A673 (cell line): ENCODE measurements at places on chromosomes 4 and X.

GRCh38 chr4:140691369-140691768 is 64.8 kb downstream of the TBC1D9 start:
- H3K4me3 ChIP-seq = no peak overlapping the region
- no peaks in the 10 kb centered on the region for H3K27me3 ChIP-seq

GRCh38 chr4:147303174-147303872 is 177.6 kb upstream of the EDNRA start:
- H3K36me3 ChIP-seq = no peaks in the 10 kb centered on the region
- no peaks in the 10 kb centered on the region for H3K27me3 ChIP-seq
- H3K4me3 ChIP-seq = no peak overlapping the region
- no peaks in the 10 kb centered on the region for H3K4me1 ChIP-seq
- DNase-seq = no peak
- no peak overlapping the region for H3K27ac ChIP-seq

DNA sequence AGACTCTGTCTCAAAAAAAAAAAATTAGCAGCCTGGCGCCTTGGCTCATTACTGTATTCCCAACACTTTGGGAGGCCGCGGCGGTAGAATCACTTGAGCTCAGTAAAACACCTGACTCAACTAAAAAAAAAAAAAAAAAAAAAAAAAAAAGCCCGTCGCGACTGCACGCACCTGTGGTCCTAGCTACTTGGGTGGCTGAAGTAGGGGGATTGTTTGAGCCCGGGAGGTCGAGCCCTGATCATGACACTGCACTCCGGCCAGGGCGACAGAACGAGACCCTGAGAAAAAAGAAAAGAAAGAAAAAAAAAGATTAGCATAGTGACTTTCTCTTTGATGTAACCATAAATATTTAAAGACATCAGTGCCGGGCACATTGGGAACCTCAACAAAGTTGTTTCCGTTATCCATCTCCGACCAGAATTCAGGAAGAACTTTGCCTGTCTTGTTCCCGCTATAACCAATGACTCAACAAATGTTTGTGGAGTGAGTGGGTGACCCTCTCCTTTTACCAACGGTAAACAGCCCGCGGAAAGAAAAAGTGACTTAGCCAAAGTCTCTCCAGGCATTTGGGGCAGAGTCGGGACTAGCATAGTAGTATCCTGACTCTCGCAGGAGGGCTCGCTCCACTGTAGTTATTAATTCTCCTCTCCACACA is 553 bp upstream of the MED28 start:
- DNase-seq = peak; percentile 6
- no peaks in the 10 kb centered on the region for H3K27me3 ChIP-seq
- peak overlapping the region; percentile 86 for H3K27ac ChIP-seq
- peaks cover 10% of the 10 kb centered on the region for H3K4me1 ChIP-seq
- peaks cover 6% of the 10 kb centered on the region for H3K36me3 ChIP-seq

GRCh38 chrX:69257499-69258127 is 92.4 kb upstream of the PJA1 start:
- H3K4me1 ChIP-seq = peaks cover 13% of the 10 kb centered on the region
- no peaks in the 10 kb centered on the region for H3K36me3 ChIP-seq
- DNase-seq = no peak
- H3K4me3 ChIP-seq = no peak overlapping the region

- H3K27me3 ChIP-seq = no peaks in the 10 kb centered on the region
- H3K36me3 ChIP-seq = peaks cover 81% of the 10 kb centered on the region
- H3K4me1 ChIP-seq = peaks cover 3% of the 10 kb centered on the region
- no peak overlapping the region for H3K4me3 ChIP-seq
- H3K27ac ChIP-seq = no peak overlapping the region
- no peak for DNase-seq
These were observed 64.8 kb downstream of the NELFA start for GRCh38 chr4:1943928-1944327.

- H3K27me3 ChIP-seq = no peaks in the 10 kb centered on the region
- no peaks in the 10 kb centered on the region for H3K36me3 ChIP-seq
- H3K4me3 ChIP-seq = no peak overlapping the region
- no peaks in the 10 kb centered on the region for H3K4me1 ChIP-seq
These were observed 446.3 kb upstream of the GNPDA2 start for GRCh38 chr4:45172636-45173035.

DNA sequence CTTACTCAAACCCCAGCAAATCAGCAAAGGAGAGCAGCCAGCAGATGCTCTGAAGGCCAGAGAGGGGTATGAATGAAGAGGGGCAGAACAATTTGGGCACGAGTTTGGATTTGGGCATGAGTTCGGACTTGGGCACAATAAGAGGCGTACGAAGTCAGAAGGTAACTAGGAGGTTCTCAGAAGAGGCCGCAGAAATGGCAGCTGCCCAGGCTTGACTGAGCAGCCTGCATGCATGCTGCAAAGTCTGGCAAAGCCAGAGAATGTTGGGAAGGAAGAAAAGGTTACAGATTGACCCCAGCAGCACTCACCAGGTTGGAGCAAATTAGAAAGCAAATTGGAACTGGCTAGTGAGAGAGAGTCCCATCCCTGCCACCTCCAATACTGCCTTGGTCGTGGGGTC is 15.2 kb downstream of the CCDC149 start:
- no peaks in the 10 kb centered on the region for H3K4me1 ChIP-seq
- no peak for DNase-seq
- H3K27me3 ChIP-seq = no peaks in the 10 kb centered on the region
- no peak overlapping the region for H3K4me3 ChIP-seq
- no peak overlapping the region for H3K27ac ChIP-seq

DNA sequence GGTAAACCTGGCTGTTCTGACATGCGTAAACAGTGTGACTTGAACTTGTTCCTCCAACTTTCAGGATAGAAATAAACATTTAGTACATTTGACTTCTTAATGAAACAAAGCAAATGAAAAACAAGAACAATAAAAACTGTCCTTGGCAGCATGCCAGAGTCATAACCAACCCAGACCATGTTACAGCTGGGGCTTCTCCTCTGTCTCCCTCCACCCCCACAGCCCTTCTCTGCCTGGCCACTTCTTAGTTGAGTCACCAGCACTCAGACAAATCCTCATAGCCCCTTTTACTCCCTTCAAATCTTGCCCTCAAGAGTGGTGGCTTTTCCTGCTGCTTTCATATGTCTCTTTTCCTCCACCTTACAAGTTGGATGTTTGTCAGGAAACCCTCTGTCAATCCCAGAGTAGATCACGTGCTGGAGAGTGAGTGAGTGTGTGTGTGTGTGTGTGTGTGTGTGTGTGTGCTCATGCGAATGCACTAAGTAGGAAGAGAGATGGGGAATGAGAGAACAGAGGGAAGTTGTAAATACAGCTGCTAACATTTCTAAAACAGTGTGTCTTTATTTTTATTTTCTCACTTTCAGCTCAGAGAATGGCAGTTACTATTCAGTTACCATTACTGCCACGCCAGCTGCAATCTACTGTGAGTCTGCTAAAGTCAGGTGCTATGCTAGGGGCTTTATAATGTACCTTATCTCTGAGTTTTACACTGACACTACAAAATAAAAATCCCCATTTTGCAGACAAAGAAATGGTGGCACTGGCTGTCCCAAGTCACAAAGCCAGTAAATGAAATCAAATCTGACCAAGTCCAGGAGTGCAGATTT is 15.0 kb downstream of the SCARB2 start:
- peak; percentile 36 for DNase-seq
- peaks cover 15% of the 10 kb centered on the region for H3K4me1 ChIP-seq
- no peaks in the 10 kb centered on the region for H3K36me3 ChIP-seq
- peak overlapping the region; percentile 32 for H3K27ac ChIP-seq
- H3K4me3 ChIP-seq = no peak overlapping the region

DNA sequence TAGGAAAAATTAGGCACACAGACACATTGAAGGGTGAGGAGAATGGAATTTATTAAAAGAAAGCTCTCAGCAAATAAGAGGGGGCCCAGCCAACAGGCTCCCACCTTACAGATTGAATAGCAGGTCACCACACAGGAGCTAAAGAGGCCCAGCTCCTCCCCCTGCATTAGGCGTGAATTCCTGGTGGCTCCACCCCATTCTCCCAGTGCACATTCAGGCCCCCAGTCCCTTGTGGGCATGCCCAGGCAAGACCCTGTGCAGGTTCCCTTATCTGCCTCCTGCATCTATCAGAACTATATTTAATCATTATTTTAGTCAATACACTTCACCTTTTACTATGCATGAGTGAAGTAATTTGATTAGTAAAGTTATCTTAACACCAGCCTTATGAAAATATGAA is 856.3 kb upstream of the NDST4 start:
- H3K27ac ChIP-seq = no peak overlapping the region
- no peaks in the 10 kb centered on the region for H3K36me3 ChIP-seq
- no peaks in the 10 kb centered on the region for H3K27me3 ChIP-seq
- DNase-seq = no peak

- no peak overlapping the region for H3K27ac ChIP-seq
- no peaks in the 10 kb centered on the region for H3K36me3 ChIP-seq
- no peak overlapping the region for H3K4me3 ChIP-seq
- H3K4me1 ChIP-seq = no peaks in the 10 kb centered on the region
These were observed 352.1 kb downstream of the KCNIP4 start for GRCh38 chr4:21596521-21596920.

GRCh38 chrX:88991583-88992132 is 244.6 kb downstream of the CPXCR1 start:
- H3K4me1 ChIP-seq = no peaks in the 10 kb centered on the region
- DNase-seq = no peak
- H3K27me3 ChIP-seq = no peaks in the 10 kb centered on the region
- H3K4me3 ChIP-seq = no peak overlapping the region

DNA sequence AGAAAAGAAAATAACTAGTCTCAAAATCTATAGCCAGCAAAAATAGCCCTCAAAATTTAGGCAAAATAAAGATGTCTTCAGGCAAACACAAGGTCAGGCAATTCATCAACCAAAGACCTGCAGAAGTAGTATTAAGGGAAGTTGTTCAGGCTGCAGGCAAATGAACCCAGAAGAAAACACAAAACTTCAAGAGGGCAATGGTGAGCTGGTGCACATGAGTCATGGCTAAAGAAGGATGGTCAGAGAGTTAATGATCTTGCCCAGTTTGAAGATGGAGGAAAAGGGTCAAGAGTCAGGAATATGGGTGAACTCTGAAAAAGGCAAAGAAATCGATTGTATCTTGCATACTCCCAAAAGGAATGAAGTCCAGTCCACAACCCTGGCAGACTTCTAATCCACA is 83.1 kb upstream of the FAT4 start:
- no peaks in the 10 kb centered on the region for H3K4me1 ChIP-seq
- no peaks in the 10 kb centered on the region for H3K36me3 ChIP-seq
- DNase-seq = no peak
- H3K27me3 ChIP-seq = no peaks in the 10 kb centered on the region

- H3K4me1 ChIP-seq = no peaks in the 10 kb centered on the region
- H3K36me3 ChIP-seq = no peaks in the 10 kb centered on the region
- H3K27me3 ChIP-seq = no peaks in the 10 kb centered on the region
- DNase-seq = no peak
- no peak overlapping the region for H3K4me3 ChIP-seq
These were observed 48.1 kb downstream of the NPY1R start for GRCh38 chr4:163284304-163284703.

GRCh38 chr4:910366-911091 is 21.6 kb downstream of the GAK start:
- no peaks in the 10 kb centered on the region for H3K4me1 ChIP-seq
- no peak for DNase-seq
- H3K36me3 ChIP-seq = peaks cover 3% of the 10 kb centered on the region

- H3K4me1 ChIP-seq = peaks cover 6% of the 10 kb centered on the region
- peak within 1 kb of the TSS; percentile 78 for H3K27ac ChIP-seq
- peaks cover 13% of the 10 kb centered on the region for H3K36me3 ChIP-seq
These were observed at the start of gene FAM50A for GRCh38 chrX:154443992-154444754. Gene FAM50A, plus strand, starts transcription at chrX:154444141. Its CDS starts 95 bp downstream, at chrX:154444236.

GRCh38 chr4:151799417-151800012 is 38.7 kb upstream of the GATB start:
- H3K4me3 ChIP-seq = no peak overlapping the region
- DNase-seq = no peak
- no peak overlapping the region for H3K27ac ChIP-seq
- H3K4me1 ChIP-seq = no peaks in the 10 kb centered on the region
- H3K36me3 ChIP-seq = no peaks in the 10 kb centered on the region

DNA sequence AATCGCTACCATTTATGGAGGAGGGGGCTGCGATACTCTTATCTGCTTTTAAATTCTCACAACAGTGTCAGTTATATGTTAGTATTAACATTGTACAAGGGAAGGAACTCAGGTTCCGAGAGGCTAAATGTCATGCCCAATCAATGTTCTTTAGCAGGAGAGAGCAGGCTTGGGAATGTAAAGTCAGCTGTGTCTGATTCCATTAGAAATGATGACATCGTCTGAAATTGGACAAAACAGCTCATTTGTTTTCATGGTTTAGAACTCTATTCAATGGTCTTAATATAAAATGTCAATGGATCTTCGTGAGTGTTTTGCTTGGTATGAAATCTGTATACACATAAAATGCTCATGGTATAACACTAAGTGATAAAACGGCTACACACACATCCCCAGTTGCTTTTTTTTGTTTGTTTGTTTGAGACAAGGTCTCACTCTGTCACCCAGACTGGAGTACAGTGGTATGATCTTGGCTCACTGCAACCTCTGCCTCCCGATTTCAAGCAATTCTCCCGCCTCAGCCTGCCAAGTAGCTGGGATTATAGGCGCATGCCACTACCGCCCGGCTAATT is 11.9 kb upstream of the SH3KBP1 start:
- no peak overlapping the region for H3K4me3 ChIP-seq
- DNase-seq = no peak
- no peak overlapping the region for H3K27ac ChIP-seq
- H3K36me3 ChIP-seq = no peaks in the 10 kb centered on the region

- H3K4me1 ChIP-seq = no peaks in the 10 kb centered on the region
- H3K27ac ChIP-seq = no peak overlapping the region
- no peaks in the 10 kb centered on the region for H3K36me3 ChIP-seq
- DNase-seq = no peak
These were observed 101.4 kb downstream of the PPARGC1A start for GRCh38 chr4:23788460-23788859.

- no peak overlapping the region for H3K4me3 ChIP-seq
- H3K27ac ChIP-seq = peak overlapping the region; percentile 85
- peaks cover 65% of the 10 kb centered on the region for H3K4me1 ChIP-seq
- H3K36me3 ChIP-seq = no peaks in the 10 kb centered on the region
- no peaks in the 10 kb centered on the region for H3K27me3 ChIP-seq
These were observed 59.3 kb downstream of the MAML3 start for GRCh38 chr4:140094438-140095420.

DNA sequence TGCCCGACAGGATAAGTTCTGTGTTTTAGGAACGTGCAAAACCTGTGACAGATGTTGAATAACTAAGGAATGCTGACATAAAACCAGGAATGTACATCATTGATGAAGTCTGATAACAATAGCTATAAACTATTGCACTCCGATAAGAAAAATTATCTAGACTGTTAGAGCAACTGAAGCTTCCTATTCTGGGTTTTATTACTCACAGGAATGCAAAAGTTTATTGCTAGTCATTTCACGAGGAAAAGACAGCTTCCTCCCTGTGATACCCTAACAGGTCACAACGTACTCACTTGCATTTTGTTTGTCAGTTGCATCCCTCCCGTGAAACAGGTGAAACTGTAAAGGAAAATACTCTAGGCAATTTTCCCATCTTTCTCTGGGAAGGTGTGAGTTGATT is 65.9 kb downstream of the CLDN22 start:
- no peak overlapping the region for H3K27ac ChIP-seq
- no peak for DNase-seq
- H3K36me3 ChIP-seq = peaks cover 38% of the 10 kb centered on the region
- no peak overlapping the region for H3K4me3 ChIP-seq
- H3K27me3 ChIP-seq = no peaks in the 10 kb centered on the region

- H3K27me3 ChIP-seq = no peaks in the 10 kb centered on the region
- H3K36me3 ChIP-seq = no peaks in the 10 kb centered on the region
- no peaks in the 10 kb centered on the region for H3K4me1 ChIP-seq
- H3K4me3 ChIP-seq = no peak overlapping the region
- no peak overlapping the region for H3K27ac ChIP-seq
These were observed 240.4 kb upstream of the BMP3 start for GRCh38 chr4:80790152-80790551.

- DNase-seq = peak; percentile 65
- no peaks in the 10 kb centered on the region for H3K36me3 ChIP-seq
- H3K27me3 ChIP-seq = no peaks in the 10 kb centered on the region
- peaks cover 33% of the 10 kb centered on the region for H3K4me1 ChIP-seq
- no peak overlapping the region for H3K4me3 ChIP-seq
These were observed 34.2 kb upstream of the FAT1 start for GRCh38 chr4:186757696-186758355.
